Stimulated activated CD4-positive, alpha-beta T cell treated with anti-CD3 and anti-CD28 coated beads, Interleukin-1b, Interleukin-23, amount 100 ng/mL, for 1 hour (primary cell): ENCODE measurements at places on chromosomes 2 and 18.

- DNase-seq: no peak
Observed at GRCh38 chr2:118687192-118687591, 160.3 kb downstream of the EN1 start.

- no peak for DNase-seq
Observed at GRCh38 chr18:24319757-24320156, 77.9 kb downstream of the OSBPL1A start.

- no peak for DNase-seq
Observed at GRCh38 chr18:55907453-55908175, 319.6 kb upstream of the TCF4 start.

GRCh38 chr2:80968450-80968849, 663.9 kb upstream of the LRRTM1 start:
- no peak for DNase-seq
